ENCODE measurements at places on chromosomes 11 and 22. TPM values are rescaled to one million over a fixed set of nuclear protein-coding genes. Genes with fewer than 3 reads are reported as not detected.

DNA sequence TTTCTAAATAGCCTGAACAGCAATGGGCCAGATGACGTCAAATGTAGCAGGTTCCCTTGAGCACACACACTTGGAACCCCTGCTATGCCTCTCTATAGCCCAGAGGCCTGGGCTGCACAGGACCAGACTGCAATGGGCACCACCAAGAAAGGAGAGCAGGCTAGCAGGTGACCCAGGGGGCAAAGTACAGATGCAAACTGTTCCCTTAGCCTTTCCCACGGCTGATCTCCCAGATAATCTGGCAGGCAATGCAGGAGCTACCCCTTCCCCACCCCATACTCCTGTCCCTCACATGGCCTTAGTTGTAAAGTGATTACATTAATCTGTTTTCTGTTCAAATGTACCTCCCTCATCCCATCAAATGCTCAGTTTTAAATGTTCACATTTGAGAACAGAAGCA lies 41.3 kb downstream of the SMCO4 start:
- DNase-seq = no peak

Gene SLC35E4
- total RNA-seq = 1.6 TPM

Gene APOBEC3H
- not detected for total RNA-seq

GRCh38 chr11:88050247-88050646 lies 125.0 kb downstream of the RAB38 start:
- DNase-seq = no peak

Gene OR10G4
- total RNA-seq = not detected

- no peak for DNase-seq
Observed at GRCh38 chr22:44408829-44409192, 89.2 kb downstream of the RTL6 start.

DNA sequence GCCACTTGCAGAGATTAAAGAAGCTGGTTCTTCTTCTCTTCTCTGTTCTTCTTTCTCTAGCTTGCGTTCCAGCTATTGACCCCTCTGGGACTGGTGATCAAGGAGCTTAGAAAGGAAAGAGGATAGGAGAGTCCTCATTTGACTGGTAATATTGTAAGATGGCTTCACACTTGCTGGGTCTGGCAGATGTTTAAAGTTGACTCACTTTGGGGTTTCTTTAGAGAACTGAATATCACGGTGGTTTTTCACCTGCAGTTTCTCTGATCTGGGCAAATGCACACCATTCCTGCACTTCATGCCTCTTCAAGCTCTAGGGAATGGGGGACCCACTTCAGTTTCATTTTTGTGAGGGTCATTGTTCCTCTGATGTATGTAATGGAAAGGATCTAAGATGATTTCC lies 41.8 kb upstream of the DEUP1 start:
- DNase-seq = no peak

- DNase-seq = no peak
Observed at GRCh38 chr11:114233755-114234154, 62.4 kb upstream of the NNMT start.

DNA sequence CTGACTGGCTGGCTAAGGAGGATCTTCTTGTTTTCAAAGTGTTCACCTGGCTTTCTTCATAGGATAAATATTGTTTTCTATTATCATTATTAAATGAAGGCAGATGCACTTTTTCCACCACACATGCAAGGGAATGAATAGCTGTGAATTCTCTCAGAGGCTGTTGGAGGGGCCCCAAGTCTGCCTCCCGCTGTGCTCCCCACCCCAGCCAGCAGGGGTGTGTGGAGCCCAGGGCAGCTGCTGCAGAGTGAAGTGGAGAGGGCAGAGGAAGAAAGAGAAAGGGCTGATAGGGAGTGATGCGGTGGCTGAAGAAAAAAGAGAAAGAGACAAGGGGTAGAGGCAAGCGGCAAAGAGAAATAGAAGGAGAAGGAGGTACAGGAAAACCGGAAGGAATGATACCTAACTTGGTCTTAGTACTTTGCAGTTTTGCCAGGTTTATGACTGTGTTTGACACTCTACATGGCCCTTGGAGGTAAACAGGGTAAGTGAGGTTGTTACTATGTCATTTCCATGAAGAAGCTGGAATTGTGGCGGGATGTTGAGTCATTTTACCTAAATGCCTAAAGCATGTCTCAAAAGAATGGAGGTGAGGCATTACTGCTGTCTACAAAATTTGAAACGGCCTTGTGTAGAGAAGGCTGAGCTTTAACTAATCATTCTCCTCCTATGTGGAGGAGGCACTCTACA lies 145.7 kb upstream of the B3GAT1 start:
- no peak for DNase-seq

DNA sequence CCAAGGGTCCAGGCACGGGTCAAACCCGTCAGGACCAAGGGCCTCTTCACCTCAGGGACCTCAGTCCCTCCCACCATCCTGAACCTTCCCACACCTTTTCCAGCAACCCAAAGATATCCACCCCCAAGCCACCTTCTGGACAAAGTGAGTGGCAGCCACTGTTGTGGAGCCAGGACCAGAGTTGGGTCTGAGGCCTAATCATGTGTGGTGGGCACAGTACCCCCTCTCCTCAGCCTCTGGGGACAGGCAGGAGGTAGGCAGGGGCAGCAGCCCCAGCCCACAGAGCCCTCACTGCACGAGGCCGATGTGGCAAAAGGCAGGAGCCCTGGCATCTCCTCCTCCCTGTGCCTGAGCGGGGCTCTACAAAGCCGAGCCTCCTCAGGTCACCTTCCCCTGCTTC lies 2.5 kb downstream of the KCNJ11 start:
- no peak for DNase-seq

DNA sequence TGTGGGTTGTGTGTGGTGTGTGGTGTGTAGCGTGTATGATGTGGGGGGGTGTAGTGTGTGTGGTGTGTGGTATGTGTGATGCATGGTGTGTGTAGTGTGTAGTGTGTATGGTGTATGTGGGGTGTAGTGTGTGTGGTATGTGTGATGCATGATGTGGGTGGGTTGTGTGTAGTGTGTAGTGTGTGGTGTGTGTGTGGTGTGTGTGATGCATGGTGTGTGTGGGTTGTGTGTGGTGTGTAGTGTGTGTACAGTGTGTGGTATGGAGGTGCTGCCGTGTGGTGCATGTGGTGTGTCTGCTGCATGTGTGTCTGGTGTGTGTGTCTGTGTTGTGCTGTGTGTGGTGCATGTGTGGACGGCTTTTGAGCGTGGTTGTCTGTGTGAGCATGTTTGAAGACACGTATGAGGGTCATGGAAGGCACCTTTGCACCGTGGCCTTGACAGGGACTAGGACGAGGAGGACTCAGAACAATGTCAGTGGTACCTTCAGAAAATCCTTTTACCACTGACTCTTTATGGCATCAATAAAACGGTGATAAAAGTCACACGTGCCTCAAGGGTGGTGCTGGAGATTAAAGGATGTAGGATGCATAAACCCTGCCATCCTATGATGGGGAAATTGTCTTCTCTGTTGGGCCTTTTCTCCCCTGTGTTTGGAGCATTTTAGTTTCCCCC lies 328.7 kb upstream of the B3GAT1 start:
- no peak for DNase-seq

DNA sequence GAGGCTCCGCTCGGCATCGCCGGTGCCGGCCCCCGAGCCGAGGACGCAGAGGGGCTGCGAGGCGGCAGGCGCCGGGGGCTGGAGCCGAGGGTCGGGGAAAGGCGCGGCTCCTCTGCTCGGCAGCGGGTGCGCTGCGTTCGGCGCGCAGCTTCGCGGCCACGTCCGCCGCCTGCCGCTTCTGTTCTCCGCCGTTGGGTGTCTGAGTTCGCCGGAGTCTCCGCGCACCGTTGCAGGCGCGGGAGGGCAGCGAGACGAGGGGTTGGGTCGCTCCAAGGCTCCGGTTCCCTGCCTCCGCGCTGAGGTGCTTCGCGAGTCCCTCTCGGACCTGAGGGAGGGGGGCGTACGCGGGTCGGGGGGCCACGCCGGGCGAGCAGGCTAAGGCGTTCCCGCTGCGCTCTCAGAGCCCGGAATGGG lies 347 bp downstream of the MN1 start:
- no peak for DNase-seq

DNA sequence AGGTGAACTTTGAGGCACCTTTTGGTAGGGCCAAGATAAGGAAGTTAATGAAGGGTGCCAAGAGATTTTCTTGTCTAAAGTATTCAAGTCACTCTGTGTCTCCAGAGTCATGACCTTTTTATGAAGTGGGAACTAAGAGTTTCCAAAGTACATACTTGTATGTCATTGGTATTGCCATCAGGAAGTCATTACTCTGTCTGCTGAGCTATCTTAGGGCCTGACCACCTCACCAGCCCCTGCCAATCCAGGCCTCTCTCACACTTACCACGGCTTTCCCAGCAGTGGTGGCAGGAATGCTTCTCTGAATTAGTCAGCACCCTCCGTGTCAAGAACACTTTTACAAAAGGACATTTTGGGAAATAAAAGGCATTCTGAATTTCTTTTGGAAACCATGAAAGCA lies 192.8 kb upstream of the MTNR1B start:
- no peak for DNase-seq

- DNase-seq = no peak
Observed at GRCh38 chr11:86418917-86419316, 44.2 kb downstream of the CCDC81 start.

GRCh38 chr11:57276169-57276970 lies 39.3 kb upstream of the APLNR start:
- DNase-seq = no peak

Gene DEUP1
- total RNA-seq = 0.16 TPM

DNA sequence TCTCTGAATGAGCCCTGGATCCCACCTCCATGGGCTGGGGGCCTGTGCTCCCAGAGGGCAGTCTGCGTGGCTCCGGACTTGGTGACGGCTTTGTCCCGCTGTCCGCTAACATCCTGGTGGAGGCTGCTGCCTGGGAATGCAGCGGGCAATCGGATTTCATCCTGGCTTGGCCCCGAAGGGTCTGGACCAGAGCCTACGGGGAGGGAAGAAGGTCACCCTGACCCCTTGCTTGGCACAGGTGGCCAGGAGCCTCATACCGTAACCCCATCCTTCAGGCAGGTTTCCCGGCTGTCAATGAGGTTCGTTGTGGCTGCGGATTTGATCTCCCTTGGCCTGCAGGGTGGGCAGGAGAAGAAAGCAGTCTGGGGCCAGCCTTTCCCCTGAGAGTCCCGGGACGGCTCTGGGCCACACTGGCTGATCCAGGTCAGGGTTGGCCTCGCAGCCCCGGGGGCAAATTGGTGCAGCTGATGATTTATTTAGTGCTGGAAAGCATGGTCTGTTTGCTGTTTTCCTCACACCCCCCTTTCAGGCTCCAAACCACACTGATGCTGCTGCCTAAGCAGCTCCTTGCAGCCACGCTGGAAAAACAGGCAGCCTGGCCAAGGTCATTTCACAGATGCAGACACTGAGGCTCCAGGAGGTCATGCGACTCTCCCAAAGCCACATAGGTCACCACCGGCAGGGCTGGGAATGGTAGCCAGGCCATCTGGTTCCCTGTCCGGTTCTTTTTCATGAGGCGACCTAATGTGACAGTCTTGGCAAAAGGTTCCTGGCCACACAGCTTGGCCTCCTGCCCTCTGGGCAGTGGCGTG lies 15.0 kb downstream of the PRDM11 start:
- DNase-seq = no peak

GRCh38 chr22:23419171-23419570 lies 160.9 kb downstream of the IGLL1 start:
- DNase-seq = no peak

GRCh38 chr22:44523981-44524759 lies 26.1 kb upstream of the RTL6 start:
- peak; percentile 21 for DNase-seq

DNA sequence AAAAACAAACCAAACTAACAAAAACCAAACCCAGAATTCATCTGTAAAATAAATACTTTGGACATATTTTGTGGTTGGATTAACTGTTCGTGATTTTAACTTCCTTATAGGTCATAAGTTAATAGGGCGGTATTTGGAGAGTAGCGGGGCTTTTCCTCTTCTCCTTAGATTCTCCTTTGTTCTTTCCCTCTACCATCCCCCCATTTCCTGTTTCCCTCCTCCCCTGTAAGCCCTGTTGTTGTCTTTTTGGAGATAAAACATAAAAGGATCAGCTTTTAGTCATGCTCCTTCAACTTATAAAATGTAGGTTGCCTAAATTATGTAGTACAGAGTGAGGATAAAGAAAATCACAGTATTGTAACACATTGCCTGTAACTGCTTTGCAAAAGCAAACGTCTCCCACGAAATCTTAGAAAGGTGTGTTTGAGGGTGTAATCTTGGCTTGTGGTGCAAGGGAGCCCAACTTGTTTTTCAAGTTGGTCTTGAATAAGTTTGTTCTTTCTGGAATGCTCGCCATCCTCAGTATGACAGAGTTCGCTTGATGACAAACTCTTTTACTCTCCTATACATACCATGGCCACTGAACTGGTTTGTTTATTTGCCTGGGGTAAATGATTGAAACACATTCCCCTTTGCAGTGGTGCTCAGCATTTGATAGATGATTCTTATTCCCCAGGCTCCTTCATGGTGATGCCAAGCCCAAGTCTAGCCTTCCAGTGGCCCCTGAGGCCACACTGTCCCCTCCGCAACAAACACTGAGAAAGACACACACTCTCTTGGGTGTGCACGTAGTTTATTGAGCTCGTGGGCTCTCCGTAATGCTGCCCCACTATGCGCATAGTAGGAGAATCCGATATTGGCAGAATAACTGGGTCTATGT lies 49.4 kb downstream of the TEAD1 start:
- DNase-seq = peak; percentile 85

- no peak for DNase-seq
Observed at GRCh38 chr11:76231121-76231738, 24.9 kb upstream of the WNT11 start.

- no peak for DNase-seq
Observed at GRCh38 chr22:40044870-40045834, 50.4 kb downstream of the FAM83F start.
